ENCODE measurements at places on chromosomes 3 and 15.

GRCh38 chr3:119294696-119295671, 801 bp downstream of the ARHGAP31 start:
- DNase-seq: peak; percentile 51

GRCh38 chr3:4848176-4848825, 130.9 kb upstream of the BHLHE40 start:
- no peak for DNase-seq

GRCh38 chr3:64226730-64227129, 1.5 kb upstream of the PRICKLE2 start:
- no peak for DNase-seq

GRCh38 chr15:74784426-74785193, 2.7 kb downstream of the CSK start:
- DNase-seq: no peak

- DNase-seq: no peak
Measured at GRCh38 chr3:38404286-38404685, 49.4 kb upstream of the ACVR2B start.

- no peak for DNase-seq
Measured at GRCh38 chr3:23490459-23490858, 287.3 kb downstream of the UBE2E2 start.

DNA sequence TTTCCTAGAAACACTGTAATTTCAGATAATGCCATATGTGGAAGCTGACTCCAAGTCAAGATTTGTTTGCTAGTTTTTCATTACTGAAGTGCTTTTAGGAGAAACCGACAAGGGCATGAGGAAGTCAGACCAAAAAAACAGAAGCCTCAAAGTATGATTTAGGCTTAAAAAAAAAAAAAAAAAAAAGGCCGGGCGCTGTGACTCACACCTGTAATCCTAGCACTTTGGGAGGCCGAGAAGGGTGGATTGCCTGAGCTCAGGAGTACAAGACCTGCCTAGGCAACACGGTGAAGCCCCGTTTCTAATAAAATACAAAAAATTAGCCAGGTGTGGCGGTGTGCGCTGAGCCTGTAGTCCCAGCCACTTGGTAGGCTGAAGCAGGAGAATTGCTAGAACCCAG, 11.6 kb downstream of the RPL15 start:
- no peak for DNase-seq

DNA sequence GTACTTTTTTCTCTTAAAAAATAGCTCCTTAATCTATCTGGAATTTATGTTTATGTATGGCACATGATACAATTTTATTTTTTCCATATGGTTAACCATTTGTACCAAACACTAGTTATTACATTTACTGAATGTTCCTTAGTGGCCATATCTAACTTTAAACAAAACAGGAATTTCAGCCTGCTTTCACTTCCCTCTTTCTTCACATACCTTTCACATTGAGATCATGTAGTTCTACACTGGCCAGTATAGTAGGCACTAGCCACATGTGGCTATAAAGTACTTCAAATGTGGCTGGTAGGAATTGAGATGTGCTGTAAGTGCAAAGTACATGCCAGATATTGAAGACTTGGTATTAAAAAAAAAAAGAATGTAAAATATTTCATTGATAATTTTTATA, 4.7 kb upstream of the RYK start:
- no peak for DNase-seq

- DNase-seq: no peak
Measured at GRCh38 chr3:190840146-190840545, 22.3 kb downstream of the GMNC start.

Measured in Ammon's horn (tissue), 1 donor.